T-helper 9 cell (primary cell): ENCODE measurements at places on chromosomes 2 and 18.

DNA sequence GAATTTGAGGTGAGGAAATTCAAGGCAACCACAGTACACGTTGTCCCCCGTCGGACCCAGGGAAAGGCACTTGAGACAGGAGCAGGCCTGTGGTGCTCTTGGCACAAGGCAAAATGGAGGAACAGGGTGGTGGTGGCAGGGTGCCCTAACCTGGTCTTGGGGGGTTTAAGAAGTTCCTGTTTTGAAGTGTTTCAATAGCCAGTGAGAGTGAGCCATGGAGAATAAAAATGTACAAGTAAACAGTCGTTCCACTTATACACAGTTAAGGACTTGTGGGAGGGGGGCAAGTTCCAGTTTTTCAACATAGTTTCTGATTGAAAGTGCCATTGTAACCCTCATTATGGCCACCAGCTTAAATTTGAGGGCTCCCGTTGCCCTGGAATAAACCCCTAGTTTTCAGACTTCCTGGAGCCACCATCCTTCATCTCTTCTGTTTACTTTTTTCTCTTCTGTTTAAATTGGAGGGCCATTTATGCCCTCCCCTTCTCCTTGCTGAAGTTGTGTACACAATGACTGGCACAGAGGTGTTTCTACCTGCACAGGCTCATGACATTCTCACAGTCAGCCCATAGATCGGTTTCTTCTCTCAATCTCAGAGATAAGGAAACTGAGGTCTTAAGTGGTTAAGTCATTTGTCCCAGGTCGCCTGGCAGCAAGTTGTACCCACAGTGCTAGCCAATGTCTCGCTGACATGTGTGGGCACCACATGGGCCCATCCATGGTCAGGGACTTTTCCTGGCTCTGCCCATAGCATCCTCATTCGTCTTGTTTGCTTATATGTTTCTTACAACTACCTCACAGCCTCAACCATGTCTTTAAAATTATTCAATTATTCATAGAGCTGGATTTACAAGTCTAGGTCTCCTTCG lies 66.0 kb upstream of the ST3GAL5 start:
- DNase-seq = no peak

GRCh38 chr2:224055101-224055500 lies 16.0 kb upstream of the SERPINE2 start:
- no peak for DNase-seq

DNA sequence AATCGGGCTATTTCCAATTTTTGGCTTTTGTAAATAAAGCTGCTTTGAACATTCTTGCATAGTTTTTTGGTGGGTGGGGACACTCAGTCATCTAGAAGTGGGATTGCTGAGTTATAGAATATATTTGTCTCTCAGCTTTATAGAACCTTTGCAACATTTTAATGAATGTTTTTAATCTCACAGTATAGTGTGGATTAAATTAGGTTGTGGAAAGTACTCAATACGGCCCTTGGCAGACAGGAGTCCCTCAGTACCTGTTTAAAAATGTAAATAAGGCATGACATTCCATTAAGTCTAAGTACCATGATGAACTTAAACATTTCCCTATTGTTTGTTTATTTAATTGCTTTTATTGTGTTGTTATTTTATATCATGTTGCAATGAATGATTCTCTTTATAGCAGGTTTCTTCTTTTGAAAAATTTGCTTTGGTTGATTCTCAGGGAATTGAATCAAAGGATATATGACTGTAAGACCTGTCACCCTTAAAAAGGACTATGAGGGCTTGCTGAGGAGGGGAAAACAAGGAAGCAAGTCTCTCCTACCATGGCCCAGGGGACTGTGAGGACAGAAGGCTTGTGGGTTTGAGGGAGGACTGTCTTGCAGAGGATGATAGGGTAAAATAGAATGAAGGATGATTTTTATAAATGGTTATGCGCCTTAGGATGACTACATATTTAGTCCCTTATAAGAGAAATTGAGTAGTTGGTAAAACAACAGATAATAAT lies 165.1 kb downstream of the RPIA start:
- no peak for DNase-seq

DNA sequence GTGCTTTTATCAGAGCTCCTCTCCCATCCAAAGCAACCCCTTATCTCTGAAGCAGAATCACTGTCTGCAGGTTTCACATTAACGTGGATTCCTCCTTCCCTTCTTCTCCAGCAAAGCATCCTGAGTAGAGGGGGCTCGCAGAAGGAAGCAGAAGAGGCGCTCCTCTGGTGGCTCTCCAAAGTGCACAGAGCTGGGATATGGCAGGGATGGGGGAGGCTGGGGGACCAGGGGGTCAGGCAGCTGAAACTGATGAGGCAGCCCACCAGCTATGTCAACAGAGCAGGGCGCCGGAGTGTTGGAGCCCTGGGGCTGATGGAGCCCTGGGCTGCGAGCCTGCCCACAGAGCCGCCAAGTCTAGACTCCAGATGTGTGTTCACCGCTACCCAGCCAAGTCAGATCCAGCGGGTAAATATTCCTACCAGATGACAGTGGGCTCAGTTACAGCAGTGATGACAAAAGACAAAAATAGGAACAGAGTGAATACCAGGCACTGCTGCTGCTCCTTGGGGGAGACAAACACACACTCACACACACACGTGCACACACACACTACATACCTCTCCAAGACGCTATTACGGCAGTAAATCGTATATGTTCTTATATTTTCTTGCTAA lies 678.3 kb upstream of the ID2 start:
- no peak for DNase-seq

DNA sequence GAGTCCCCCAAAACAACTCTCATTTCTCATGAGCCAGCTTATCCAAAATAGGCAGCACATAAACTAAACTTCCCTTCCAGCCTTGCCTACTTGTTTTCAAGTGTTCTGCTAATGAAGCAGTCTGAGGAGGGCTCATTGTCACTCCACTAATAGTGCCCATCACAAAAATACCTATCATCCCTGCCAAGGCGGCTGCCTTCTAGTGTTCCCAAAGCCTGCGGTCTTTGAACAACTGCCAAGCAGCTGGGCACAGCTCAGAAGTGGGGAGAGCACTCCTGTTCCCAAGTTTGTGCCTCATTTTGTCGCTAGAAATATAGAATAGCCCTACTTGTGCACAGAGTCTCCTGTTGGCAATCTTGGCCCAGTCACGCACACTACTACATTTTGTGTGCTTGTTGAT lies 50.3 kb downstream of the DTNA start:
- no peak for DNase-seq

DNA sequence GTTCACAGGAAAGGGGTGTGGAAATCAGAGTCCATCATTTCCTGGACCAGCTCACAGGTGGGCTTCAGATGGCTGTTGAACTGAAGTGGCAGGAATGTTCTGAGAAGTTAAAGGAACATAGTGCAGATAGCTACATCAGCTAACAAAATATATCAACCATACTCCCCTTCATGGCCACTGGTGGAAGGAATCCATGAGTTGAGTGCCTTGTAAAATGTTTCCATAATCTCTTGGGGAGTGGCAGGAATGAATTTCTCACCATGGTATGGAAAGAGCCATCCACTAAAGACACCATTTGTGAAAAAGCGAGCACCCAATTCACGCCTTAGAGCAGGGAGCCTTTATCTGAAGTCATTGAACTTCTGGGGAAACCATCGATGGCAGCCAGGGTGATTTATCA lies at the start of gene LINC00305:
LINC00305 (minus strand) TSS at position 101 of the 400 bp plus-strand sequence.
- no peak for DNase-seq

DNA sequence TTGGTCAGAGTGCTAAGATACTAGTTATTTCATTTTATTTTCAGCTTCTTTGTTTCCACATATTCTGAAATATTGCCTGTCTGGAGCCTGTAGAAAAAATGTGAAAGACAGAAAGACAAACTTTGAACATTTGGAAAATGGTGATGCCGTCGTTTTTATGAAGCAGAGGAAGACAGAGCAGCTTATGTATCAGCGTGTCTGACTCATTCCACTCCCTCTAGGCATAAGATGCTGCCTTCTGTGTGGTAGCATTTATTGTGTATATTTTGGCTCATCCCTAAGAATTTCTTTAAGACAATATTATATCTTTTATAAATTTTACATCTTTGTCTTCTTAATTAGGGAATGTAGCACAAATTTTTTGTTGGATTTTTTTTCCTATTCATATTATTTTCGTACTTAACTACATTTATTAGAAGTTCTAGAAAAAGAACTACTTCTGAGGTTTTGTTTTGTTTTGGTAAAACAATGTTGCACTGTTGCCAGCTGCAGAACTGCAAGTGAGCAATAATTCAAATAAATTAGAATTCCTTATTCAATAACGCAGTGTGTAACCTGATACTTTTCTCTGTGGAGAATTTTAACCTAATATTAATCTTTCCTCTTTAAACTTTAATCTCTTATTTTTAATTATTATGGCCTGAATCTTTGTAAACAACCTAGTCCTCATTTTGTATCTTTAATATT lies 300.4 kb downstream of the ZNF407 start:
- DNase-seq = no peak

DNA sequence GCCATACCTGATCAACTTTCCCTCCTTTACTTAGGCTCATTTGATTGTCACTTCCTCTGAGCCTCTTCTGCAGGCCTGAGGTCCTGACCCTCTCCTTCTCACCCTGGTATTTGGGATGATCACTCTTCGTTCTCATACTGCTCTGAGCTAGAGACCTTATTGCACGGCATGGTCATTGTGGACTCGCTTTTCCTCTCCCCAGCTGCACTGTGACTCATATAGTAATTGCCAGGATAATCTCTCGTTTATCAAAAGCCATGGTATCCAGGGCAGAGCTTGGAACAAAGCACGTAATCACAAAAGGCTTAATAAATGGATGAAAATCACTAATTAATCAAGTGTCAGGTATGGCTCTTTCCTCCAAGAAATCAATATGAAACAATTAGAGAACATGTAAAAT lies 40.9 kb upstream of the TRIB2 start:
- no peak for DNase-seq

GRCh38 chr2:25797620-25798488 lies 80.4 kb downstream of the ASXL2 start:
- DNase-seq = no peak

DNA sequence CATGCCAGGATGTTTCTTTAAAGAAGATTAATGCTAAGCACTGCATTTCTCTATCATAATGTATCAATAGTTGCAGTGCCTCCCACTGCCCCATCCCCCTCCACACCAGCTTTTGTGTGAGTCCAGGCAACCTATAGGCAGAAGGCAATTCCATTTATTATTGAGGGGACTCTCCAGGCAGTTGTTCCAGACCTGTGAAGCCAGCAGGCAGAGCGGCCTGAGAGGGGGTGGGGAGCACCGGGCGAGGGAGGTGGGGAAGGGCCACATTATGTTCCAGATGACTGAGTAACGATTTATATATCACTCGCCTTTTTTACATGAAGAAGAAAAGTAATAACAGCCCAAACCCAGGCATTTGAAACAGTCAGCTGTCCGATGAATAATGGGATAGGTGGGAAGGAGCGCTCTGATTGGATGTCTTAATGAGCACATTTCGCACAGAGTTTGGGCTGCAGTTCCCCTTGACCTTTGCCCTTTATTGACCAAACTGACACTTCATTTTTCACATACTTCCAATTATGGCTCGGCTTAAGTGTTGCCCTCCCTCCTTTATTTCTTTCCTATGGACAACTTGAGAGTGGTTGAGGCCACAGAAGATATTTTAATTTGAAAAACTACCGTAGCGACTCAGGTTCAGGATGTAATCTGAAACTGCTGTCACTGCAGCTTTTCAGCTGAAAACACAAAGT lies 34.4 kb downstream of the MEIS1 start:
- no peak for DNase-seq

- DNase-seq = no peak
Observed at GRCh38 chr2:50597206-50597605, 434.7 kb downstream of the NRXN1 start.

DNA sequence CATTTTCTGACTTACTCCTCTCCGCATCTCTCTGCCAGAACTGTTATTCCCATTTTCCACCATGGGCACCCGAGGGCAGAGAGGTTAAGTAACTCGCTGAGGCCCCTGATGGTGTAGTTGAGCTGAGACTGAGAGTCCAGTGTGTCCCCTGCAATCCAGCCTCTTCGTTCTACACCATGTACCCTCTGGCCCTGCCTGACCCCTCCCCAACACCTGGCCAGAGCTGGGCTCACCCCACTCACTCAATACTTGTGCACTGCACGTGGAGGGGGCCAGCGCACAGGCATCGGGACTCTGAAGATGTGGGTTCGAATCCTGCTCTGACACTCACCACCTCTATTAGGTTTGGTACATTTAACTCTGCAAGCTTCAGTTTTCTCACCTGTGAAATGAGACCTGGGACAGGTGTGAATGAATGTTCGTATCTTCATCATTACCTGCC lies 24.3 kb upstream of the FOSL2 start:
- no peak for DNase-seq

- no peak for DNase-seq
Observed at GRCh38 chr2:240286596-240286995, 146.1 kb upstream of the OTOS start.

GRCh38 chr2:181857483-181857882 lies 34.0 kb upstream of the ITPRID2 start:
- DNase-seq = no peak

- no peak for DNase-seq
Observed at GRCh38 chr18:37611614-37612279, 46.1 kb upstream of the CELF4 start.

- DNase-seq = no peak
Observed at GRCh38 chr2:100470898-100471514, 724 bp downstream of the NMS start.

GRCh38 chr2:95374921-95375471 lies 27.5 kb upstream of the FAHD2A start:
- DNase-seq = no peak
